ENCODE measurements at places on chromosomes 7 and 10.

DNA sequence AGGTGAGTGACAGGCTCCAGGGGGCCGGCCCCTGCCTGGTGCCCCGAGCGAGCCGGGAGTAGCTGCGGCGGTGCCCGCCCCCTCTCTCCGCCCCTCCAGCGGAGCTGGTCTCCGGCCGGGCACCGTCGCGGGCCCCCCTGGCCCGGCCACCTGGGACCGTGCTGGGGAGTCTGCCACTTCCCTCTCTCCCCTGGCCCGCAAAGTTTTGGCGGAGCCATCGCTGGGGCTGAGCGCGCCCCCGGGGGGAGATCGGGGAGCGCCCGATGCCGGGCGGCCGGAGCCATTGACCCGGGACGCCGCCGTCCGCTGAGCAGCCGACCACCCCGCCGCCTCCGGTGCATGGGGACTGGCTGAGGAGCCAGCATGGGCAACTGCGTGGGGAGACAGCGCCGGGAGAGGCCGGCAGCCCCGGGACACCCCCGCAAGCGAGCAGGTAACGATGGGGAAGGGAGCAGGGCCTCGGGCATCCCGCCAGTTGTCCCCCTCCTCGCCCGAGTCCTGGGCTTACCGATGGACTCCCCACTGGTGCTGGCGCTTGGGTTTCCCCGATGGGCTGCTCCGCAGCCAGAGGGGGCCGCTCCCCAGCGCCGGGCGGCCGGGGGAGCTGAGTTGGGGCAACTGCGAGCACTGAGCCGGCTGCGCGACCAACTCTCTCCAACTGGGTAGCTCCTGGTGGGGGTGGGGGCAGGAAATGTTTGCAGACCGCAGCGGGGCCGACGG lies at the start of gene UBTD1:
Gene UBTD1, plus strand, starts transcription at position 84 of the 720 bp plus-strand sequence. Its CDS starts 280 bp downstream, at position 364.
- DNase-seq: peak; percentile 24

DNA sequence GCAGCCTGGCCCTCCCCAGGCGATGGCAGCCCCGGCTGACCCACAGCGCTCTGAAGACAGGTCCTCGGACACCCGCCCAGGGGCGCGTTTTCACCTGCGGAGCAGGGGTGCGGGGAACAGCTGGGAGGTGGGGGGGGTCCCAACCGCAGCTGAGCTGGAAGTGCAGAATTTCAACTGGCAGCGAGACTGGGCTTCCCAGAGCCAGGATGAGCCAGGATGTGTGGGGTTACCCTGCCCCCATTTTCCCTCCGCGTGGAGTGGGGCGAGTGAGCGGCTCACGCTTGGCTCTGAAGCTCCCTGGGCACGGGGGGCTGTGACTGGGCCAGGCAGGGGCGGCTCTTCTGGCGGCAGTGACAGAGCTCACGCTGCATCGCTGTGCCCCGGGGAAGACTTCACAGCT lies 70.2 kb downstream of the DNAJB6 start:
- DNase-seq: no peak

GRCh38 chr7:35723011-35723410 lies 28.1 kb upstream of the HERPUD2 start:
- DNase-seq: no peak

GRCh38 chr10:63703740-63704345 lies 182.6 kb downstream of the REEP3 start:
- no peak for DNase-seq

GRCh38 chr10:26215396-26215934 lies 1.1 kb upstream of the GAD2 start:
- no peak for DNase-seq

GRCh38 chr7:100693312-100694097 lies 545 bp downstream of the GIGYF1 start:
- no peak for DNase-seq

DNA sequence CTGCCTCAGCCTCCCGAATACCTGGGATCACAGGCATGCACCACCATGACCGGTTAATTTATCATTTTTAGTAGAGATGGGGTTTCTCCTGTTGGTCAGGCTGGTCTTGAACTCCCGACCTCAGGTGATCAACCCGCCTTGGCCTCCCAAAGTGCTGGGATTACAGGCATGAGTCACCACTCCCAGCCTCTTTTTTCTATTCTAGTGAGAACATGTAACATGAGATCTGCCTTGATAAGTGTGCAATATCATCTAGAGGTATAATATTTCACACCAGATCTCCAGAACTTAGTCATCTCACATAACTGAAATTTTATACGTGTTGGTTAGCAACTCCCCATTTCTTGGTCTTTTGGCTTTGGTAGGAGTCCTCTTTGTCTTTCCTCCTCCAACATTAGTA lies 656.9 kb downstream of the CNTNAP2 start:
- no peak for DNase-seq

- DNase-seq: no peak
Measured at GRCh38 chr7:84982199-84982598, 204.7 kb downstream of the SEMA3D start.

GRCh38 chr7:21367537-21367936 lies 60.3 kb upstream of the SP4 start:
- DNase-seq: no peak

DNA sequence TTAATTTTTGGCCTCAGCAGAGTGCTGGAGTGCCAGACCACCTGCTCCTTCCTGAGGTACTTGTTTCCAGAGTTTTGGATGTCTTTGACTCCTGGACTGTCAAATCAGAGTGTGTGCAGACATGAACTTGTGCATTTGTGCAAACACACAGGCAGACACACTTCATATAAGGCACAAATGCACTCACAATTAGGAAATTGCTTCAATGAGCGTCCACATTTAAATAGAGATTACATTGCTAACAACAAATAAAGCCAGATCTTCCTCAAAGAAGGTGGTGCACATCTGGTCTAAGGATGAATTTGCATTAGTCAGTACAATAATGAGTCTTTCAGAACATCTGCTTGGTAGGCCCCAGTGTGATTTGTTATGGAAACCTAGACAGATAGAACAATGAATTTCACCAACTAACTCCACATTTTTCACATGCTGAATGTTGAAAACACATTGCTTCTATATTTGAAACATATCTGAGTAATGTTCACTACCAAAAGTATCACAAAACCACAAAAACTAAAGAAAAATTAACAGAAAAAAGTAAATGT lies 266.7 kb upstream of the INHBA start:
- DNase-seq: no peak

GRCh38 chr7:42180806-42181205 lies 56.2 kb downstream of the GLI3 start:
- no peak for DNase-seq

DNA sequence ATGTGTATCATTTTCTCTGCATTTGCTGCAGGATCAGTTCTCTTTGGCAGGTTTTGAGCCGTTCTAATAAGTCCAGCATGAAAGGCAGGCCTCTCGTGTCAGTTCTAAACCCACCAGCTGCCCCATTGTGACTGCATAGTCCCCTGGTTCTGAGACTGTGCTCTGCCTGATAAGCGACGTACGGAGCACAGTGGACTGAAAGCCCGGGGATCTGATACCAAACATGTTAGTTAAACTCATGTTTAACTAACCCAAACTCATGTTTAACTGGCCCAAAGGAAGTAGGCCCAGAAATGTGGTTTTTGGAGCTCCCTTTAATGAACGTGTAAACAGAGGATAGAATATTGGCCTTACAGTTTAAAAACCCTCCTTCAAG lies 98.0 kb upstream of the PDCD4 start:
- DNase-seq: no peak

GRCh38 chr10:103510046-103510685 lies 16.7 kb downstream of the NEURL1 start:
- no peak for DNase-seq

DNA sequence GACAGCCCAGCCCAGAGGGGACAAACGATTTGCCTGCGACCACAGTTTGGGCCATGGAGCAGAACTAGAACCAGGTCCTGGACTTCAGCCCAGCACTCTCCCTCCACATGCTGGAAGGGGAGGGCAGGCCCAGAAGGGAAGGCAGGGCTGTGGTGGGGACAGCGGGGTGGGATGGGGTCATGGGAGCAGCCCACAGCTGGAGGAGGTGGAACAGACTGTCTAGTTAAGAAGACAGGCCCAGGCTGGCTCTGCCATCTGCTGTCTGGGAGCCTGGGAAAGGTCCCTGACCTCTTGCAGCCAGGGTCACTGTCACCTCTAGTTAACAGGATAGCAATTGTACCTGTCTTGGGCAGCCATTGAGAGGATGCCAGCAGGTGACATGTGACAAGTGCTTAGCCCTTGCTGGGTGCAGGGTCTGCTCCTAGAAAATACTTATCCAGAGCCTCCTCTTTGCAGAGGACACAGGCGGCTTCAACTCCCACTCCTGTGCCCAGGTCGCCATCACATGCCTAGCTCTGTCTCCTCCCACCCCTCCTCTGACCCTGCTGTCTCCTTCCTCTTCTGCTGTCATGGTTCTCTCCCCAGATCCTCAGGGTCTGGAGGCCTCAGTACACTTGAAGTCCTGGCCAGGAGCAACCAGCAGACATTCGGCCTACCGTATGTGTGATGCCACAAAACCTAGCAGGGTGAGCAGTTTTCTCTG lies 37.0 kb upstream of the CHST15 start:
- no peak for DNase-seq

GRCh38 chr10:119713744-119714483 lies 11.9 kb upstream of the INPP5F start:
- no peak for DNase-seq
